HepG2 (cell line): ENCODE measurements at places on chromosomes 4 and X.

DNA sequence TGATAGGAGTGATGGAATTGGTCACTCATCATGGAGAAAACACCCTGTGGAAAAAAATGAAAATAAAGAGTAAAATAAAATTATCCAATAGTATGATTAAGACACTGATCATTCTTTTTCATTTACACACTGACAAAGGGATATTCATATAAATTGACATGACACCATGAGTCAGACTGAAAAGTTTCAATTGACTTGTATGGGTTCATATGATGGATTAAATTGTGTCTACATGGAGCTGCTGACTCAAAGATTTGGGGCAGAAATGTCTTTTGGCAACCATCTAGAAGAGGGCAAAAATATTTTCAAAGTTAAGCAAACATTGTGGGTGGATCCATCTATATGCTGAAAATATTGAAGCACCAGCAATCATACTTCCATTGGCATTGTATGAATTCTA is 153.4 kb upstream of the PPP3CA start:
- H3K4me3 ChIP-seq, result no peak overlapping the region
- no peak overlapping the region for H3K27ac ChIP-seq
- no peaks in the 10 kb centered on the region for H3K36me3 ChIP-seq
- no peak for DNase-seq

- H3K36me3 ChIP-seq, result no peaks in the 10 kb centered on the region
- H3K27ac ChIP-seq, result no peak overlapping the region
- 0 out of 3 replicates have a peak, but pooled peaks cover 2% of the 10 kb centered on the region for H3K27me3 ChIP-seq
Measured at GRCh38 chr4:142405695-142406498, 440.2 kb downstream of the INPP4B start.

DNA sequence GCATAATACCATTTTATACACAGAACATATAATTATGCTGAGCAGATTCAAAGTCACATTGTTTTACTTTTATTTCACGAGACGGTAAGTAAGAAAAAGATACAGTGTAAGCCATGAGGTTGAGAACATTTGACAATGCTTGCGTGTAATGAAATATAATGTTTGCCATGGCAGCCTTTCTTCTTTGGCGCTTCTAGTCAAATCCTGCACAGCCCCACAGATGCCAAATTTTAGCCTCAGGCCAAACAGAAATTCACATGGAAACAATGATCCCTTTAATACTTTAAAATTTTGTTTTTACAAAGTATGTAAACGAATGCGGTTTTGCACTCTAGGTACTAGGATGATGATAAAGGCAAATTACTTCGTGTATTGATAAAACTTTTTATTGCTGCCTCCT is 502.7 kb upstream of the SMIM31 start:
- no peak overlapping the region for H3K4me3 ChIP-seq
- no peak for DNase-seq
- no peak overlapping the region for H3K27ac ChIP-seq
- no peaks in the 10 kb centered on the region for H3K36me3 ChIP-seq

- H3K36me3 ChIP-seq, result no peaks in the 10 kb centered on the region
- H3K4me3 ChIP-seq, result no peak overlapping the region
- no peak overlapping the region for H3K27ac ChIP-seq
Measured at GRCh38 chr4:40256329-40256728, 59.5 kb downstream of the RHOH start.

- no peak for DNase-seq
- H3K27ac ChIP-seq, result no peak overlapping the region
- H3K36me3 ChIP-seq, result no peaks in the 10 kb centered on the region
- H3K4me1 ChIP-seq, result no peaks in the 10 kb centered on the region
- H3K27me3 ChIP-seq, result no peaks in the 10 kb centered on the region
- H3K4me3 ChIP-seq, result no peak overlapping the region
Measured at GRCh38 chr4:70533211-70533610, 14.8 kb downstream of the AMTN start.

- H3K4me1 ChIP-seq, result no peaks in the 10 kb centered on the region
- DNase-seq, result no peak
- no peak overlapping the region for H3K4me3 ChIP-seq
- no peak overlapping the region for H3K27ac ChIP-seq
- H3K27me3 ChIP-seq, result no peaks in the 10 kb centered on the region
Measured at GRCh38 chr4:86521373-86521969, 72.6 kb upstream of the PTPN13 start.

- peaks cover 21% of the 10 kb centered on the region for H3K4me1 ChIP-seq
- no peak overlapping the region for H3K27ac ChIP-seq
- H3K4me3 ChIP-seq, result no peak overlapping the region
- H3K27me3 ChIP-seq, result no peaks in the 10 kb centered on the region; the same call in 1 of the 2 replicates
- DNase-seq, result no peak
Measured at GRCh38 chr4:83618991-83619645, 83.2 kb downstream of the GPAT3 start.

- H3K4me1 ChIP-seq, result no peaks in the 10 kb centered on the region
- H3K4me3 ChIP-seq, result no peak overlapping the region
- no peak for DNase-seq
- H3K36me3 ChIP-seq, result no peaks in the 10 kb centered on the region
Measured at GRCh38 chr4:104938624-104939023, 208.1 kb upstream of the TET2 start.

DNA sequence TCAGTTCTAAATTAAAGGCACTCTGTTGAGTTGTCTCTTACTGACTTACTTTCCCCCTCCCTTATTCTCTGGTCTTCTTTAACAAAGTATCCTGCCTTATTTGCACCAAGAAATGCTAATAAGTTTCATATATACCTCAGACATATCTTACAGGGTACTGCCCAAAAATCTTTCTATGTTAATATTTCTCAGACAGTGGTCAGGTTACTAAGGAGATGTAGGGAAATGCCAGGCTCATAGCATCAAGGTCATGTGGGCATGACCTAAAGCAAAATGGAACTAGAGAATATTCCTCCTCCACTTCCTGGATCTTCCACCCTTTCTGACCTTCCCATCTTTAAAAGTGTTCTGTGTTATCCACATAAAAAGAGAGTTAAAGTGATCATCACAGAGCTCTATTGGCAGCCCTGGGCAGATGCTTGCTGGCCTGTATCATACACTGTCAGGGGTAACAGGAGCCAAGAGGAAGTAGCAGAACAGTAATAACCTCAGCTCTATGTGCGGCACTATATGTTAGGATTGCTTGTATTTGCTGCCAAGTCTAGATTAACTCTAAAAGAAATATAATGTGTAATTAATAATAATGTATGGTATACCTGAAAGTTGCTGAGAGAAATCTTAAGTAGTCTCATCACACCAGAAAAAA is 74.3 kb downstream of the IQCM start:
- H3K4me1 ChIP-seq, result no peaks in the 10 kb centered on the region
- H3K27me3 ChIP-seq, result no peaks in the 10 kb centered on the region
- H3K27ac ChIP-seq, result no peak overlapping the region
- H3K4me3 ChIP-seq, result no peak overlapping the region
- H3K36me3 ChIP-seq, result no peaks in the 10 kb centered on the region

GRCh38 chr4:183541752-183542040 is 36.8 kb downstream of the ING2 start:
- H3K4me3 ChIP-seq, result no peak overlapping the region
- DNase-seq, result no peak
- peaks cover 3% of the 10 kb centered on the region; the same call in 1 of the 2 replicates for H3K27me3 ChIP-seq
- H3K36me3 ChIP-seq, result no peaks in the 10 kb centered on the region
- no peak overlapping the region for H3K27ac ChIP-seq
- H3K4me1 ChIP-seq, result peaks cover 11% of the 10 kb centered on the region; the same call in 1 of the 2 replicates

DNA sequence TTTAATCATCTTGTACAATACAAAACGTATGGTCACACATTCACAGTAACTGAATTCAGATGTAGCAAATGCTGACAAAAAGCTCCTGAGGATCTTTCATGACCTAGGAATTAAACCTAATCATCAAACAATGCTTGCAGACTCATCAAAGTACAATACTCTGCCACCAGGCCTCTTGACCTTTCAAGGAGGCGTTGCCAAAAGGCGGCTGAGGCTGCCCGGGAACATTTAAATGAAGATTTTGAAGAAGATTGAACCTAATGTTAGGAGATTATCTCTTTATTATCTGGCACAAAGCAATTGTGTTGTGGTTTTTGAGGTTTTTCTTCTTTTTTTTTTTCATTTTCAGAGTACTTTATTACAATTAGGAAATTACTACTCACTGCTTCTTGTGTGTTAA is 340.5 kb downstream of the GALNTL6 start:
- no peak for DNase-seq
- no peak overlapping the region for H3K27ac ChIP-seq
- no peak overlapping the region for H3K4me3 ChIP-seq
- no peaks in the 10 kb centered on the region for H3K36me3 ChIP-seq
- H3K27me3 ChIP-seq, result no peaks in the 10 kb centered on the region

DNA sequence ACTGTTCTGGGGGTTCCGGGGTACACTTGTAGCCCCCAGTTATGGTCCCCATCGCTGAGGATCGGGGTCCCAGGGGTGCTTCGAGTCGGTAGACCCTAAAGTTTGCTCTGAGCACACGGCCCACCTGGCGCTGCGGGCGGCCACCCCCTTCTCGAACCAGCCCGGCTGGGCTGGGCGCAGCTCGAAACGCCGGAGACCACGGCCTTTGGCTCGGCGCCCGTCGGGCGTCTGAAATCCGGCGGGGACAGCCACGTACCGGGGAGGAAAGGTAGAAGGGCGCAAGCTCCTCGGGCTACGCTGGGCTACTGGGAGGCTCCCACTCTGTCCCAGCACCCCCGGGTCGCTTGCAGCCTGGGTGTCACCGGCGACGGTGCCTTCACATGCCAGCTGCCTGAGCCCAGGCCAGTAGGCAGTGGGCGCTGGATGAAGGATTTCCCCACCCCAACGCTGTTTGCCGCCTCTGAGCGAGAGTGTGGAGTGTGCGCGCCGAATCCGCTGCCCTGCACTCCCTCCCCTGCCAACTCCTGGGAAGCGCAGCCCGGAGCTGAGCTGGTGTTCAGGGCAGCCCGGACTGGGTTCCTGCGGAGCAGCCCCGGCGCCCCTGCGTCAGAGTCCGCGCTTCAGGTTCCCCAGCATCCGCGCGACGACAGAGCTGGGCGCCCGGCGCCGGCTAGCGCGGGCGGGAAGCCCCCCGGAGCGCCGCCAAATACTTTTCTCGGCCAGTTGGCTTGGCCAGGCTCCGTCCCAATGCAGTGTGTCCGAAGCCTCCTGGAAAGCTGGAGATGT is 637 bp downstream of the MAMLD1 start:
- H3K36me3 ChIP-seq, result no peaks in the 10 kb centered on the region
- peaks cover 42% of the 10 kb centered on the region; the same call in 2 of the 3 replicates for H3K27me3 ChIP-seq
- no peak overlapping the region for H3K27ac ChIP-seq
- DNase-seq, result no peak
- peaks cover 23% of the 10 kb centered on the region; the same call in 1 of the 2 replicates for H3K4me1 ChIP-seq

DNA sequence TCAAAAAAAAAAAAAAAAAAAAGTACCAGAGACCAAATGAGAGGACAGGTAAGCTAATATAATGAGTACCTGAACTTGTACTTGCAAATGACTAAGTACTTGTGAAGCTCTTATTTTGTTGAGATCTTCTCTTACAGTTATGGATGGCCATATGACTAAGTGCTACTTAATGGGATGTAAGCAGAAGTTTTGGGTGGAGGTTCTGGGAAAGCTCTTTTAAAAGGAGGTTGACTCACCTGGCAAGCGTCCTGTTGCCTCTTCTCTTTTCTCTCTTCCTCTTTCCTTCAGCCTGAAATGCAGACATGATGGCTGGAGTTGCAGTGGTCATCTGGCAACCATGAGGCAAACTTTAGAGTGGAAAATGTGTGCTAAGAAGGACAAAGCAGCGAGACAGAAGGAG is 36.9 kb upstream of the MED14 start:
- H3K4me3 ChIP-seq, result no peak overlapping the region
- H3K27me3 ChIP-seq, result no peaks in the 10 kb centered on the region
- H3K27ac ChIP-seq, result no peak overlapping the region
- no peaks in the 10 kb centered on the region for H3K36me3 ChIP-seq

DNA sequence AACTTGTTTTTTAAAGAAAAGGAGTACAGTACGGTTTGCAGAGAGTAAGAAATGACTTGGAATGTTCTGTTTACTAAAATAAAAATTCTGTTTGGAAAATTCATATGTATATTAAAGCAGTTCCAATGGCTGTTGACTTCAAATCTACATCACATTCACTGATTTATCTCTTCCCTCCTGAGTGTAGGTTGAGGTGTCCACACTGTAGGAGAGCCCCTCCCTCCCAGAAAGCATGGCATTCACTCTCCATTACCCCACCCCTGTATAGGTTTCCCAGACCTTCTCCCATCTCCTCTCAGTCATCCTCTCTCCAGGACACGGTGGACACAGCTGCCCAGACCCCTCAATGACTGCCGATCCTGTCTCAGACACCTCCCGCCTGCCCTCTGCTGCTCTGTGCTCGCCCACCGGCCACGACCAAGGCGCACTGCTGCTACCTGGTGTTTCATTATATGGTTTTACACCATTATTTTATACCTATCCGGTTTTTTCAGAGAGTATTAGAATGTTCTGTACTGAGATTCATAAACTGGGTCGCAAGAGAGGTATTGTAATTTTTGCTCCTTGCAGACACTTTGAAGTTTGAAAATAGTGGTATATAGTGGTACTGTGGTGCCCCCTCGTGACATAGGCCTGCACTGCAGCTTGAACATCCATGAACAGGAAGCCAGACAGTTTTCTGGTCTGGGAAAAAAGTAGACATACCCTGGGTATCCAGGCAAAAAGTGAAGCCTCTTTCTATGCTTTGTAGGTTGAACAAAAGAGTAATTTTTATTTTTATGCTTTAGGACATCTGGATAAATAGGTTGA is 38.8 kb upstream of the BEX4 start:
- no peaks in the 10 kb centered on the region for H3K36me3 ChIP-seq
- no peak overlapping the region for H3K4me3 ChIP-seq
- no peaks in the 10 kb centered on the region for H3K27me3 ChIP-seq
- no peak overlapping the region for H3K27ac ChIP-seq
- H3K4me1 ChIP-seq, result no peaks in the 10 kb centered on the region

DNA sequence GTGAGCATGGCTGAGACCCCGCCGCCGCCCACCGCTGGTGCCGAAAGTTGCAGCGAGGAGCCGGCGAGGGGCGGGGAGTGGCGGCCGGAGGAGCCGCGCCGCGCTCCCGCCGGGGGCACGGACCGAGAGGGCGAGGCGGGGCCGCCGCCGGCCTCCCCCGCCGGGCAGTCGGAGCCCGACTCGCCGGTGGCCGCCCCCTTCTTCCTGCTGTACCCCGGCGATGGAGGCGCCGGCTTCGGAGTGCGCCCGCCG is 16.5 kb downstream of the UTP3 start:
- no peaks in the 10 kb centered on the region; the same call in 2 of the 3 replicates for H3K27me3 ChIP-seq
- H3K36me3 ChIP-seq, result no peaks in the 10 kb centered on the region
- H3K27ac ChIP-seq, result peak overlapping the region; percentile 91
- H3K4me1 ChIP-seq, result peaks cover 45% of the 10 kb centered on the region
- no peak for DNase-seq

GRCh38 chrX:24005028-24005427 is 22.0 kb downstream of the KLHL15 start:
- H3K4me1 ChIP-seq, result no peaks in the 10 kb centered on the region
- no peak overlapping the region for H3K27ac ChIP-seq
- DNase-seq, result no peak
